ENCODE measurements at places on chromosomes 5 and 9.

DNA sequence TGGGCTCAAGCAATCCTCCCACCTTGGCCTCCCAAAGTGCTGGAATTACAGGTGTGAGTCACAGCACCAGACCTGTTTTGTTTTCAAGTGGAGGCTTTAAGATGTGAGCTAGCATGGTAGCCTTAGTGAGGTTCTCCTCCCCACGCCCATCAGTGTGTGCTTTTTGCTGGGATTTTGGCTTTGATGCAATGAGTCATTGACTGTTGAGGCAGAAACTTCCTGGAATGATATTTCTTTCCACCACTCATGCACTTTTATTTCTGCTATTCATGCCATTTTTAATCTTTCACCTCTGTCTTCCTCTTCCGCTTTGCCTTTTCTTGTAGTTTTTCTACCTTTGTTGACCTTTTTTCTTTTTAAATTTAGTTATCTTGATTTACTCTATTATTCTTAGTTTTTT lies 4.2 kb upstream of the NFIL3 start:
- no peak for DNase-seq

DNA sequence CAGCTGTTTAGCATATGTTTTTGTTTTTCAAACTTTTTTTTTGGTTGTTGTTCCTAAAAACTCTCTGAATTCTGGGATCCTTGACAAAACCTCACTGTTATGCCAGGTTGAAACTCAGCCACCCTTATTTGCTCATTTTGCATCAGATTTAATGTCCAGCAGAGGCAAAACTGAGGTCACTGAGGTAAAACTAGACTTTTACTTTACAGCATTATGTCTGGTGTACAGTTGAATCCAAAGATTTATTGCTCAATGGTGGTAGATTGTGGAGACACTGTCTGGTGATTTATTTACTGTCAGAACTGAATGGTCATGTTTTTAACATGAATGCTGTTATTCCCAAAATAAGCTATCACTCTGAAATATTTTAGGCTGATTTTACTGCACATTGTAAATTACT lies 87.9 kb downstream of the FBXL7 start:
- no peak for DNase-seq

- no peak for DNase-seq
Observed at GRCh38 chr5:100566382-100567141, 31.4 kb downstream of the FAM174A start.

DNA sequence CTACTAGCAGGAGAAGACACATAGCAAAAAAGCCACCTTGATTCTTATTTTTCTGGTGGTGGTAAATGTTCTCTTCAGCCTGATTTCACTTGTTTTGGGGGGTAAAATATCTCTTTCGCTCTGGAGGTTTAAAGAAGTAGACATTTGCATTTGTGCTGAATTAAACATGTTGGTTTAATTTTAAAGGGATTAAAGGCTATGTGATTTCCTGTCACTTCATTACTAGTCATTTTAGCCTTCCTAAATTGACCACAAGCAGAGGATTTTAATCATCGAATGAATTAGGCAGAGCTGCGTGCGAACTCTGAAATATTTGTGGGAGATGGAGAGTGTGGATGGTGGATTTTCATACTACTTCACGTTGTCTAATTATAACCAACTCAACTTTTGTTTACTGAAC lies 4.8 kb downstream of the RASGRF2 start:
- DNase-seq: no peak

DNA sequence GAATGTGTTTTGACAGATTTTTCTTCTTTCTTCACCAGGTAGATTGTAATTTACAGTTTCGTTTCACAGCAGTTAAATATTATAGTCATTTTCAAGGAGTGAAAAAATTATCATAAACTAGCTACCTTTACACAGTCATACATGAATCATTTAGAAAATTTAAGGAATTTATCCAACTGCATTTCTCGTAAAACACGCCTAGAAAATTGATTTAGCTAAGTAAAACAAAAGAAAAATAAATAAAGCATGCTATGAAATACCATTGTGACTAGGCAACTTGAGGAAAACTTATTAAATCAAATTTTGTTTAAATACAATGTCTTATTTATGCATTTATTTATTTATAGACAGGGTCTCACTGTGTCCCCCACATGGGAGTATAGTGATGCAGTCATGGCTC lies 109.9 kb upstream of the EMB start:
- DNase-seq: no peak

- DNase-seq: no peak
Observed at GRCh38 chr5:152170350-152170749, 234.7 kb downstream of the NMUR2 start.

All from stimulated activated naive CD8-positive, alpha-beta T cell treated with anti-CD3 and anti-CD28 coated beads, Interleukin-15, amount 100 ng/mL, for 72 hours (primary cell).